ENCODE measurements at places on chromosomes 1 and 21. TPM values are rescaled to one million over a fixed set of nuclear protein-coding genes. Genes with fewer than 3 reads are reported as not detected.

DNA sequence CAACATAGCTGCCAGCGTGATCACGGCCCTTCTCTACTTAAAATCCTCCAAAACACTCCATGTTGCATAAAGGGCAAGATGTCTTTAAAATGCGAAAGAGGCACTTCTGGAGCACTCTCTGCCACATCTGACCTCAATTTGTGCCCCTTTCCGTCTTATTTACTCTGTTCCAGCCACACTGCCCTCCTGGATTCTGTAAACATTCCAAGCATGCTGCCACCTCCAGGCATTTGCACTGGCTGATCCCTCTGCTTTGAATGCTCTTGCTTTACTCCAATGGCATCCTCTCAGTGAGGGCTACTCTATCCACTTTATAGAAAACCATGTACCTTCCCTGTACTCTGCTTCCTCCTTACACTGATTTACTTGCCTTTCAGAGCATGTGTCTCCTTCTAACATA, 5.3 kb upstream of the RGS7 start:
- no peak for DNase-seq

GRCh38 chr1:98914547-98914946, 90.1 kb downstream of the PLPPR5 start:
- no peak for DNase-seq

GRCh38 chr1:39683591-39684312, 7.5 kb downstream of the HPCAL4 start:
- DNase-seq: no peak

GRCh38 chr1:206951318-206952100, 5.2 kb upstream of the PIGR start:
- no peak for DNase-seq

DNA sequence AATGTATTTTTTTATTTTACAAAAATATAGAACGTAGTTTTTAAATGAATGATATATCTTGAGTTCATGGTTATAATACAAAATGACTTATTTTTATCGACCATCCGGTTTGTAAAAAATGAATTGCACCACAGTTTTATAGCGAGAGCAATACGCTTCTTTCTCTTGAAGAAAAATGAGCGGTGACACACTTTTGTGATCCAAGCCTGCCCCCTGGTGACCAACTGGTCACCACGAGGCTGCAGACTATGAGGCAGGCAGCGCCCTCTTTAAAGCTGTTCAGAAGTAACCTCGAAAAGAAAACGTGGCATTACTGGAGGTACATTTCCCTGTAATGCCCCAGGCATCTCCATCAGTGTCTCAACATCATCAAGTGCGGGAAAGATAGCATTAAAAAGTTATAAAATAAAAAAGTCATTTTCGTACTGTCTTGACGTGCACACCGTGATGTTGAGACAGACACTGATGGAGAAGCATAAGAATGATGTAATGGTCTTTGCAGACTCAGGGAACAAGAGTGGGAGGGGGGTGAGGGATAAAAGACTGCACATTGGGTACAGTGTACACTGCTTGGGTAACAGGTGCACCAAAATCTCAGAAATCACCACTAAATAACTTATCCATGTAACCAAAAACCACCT, 734.2 kb upstream of the ADAMTS5 start:
- peak; percentile 92 for DNase-seq

DNA sequence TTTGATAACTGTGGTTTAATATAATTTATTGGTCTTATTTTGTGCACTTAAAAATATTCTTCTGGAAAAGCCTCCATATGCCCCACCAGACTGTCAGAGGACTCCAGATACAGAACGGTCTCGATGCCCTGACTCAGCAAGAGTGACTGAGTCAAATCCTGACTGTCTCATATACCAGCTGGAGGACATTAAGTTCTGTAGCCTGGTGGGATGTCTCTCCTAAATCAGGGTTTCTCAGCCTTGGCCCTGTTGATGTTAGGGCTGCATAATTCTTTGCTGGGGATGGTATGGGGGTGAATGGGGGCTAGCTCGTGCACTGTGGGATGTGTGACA, 67.7 kb upstream of the TLR5 start:
- DNase-seq: no peak

- no peak for DNase-seq
Observed at GRCh38 chr21:42833439-42833815, 45.9 kb downstream of the WDR4 start.

The TFAP2E gene
- polyA plus RNA-seq: 0.63 TPM

DNA sequence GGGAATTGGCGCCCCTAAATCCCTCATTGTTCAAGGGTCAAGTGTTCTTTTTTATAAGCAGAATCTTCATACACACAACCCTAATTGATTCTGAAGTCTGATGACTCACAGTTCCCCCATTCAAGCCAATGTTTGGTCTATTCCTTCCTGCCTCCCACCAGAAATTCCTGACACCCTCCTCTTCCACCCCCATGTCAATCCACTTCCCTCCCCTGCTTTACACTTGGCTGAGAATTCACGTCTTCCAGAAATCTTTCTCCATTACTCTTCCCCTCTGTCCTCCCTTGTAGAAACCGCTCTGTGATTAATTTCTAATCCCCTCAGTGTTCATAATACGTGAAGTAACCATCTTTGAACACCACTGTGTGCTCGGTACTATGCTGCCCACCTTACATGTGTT, 76.2 kb upstream of the CD34 start:
- no peak for DNase-seq

The AXDND1 gene
- 0.21 TPM for polyA plus RNA-seq

- DNase-seq: no peak
Observed at GRCh38 chr1:171422511-171422910, 62.8 kb upstream of the PRRC2C start.
